DMS53 (cell line): ENCODE measurements at places on chromosomes 4 and X.

GRCh38 chrX:107014936-107015335 lies 14.9 kb upstream of the MORC4 start:
- DNase-seq: no peak

- no peak for DNase-seq
These were observed 457.8 kb downstream of the TRAM1L1 start for GRCh38 chr4:116627545-116627944.

DNA sequence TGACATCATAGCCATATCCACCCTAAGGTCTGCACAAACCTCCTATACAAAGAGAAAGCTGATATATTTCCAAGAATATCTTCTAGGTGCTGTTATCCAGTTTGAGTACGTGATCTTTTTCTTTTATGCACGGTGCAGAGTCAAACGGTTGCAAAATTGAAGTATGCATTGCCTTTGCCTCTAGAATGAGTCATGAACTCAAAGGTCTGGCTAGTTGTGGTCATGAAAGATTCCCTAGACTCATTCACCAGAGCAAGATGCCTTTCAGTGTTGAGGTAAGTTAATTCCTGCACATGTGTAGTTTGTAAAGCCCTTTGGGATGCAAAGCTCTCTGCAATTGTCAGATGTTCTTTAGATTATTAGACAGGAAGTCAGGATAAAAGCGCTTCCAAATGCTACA lies 704.4 kb downstream of the PCDH19 start:
- no peak for DNase-seq

GRCh38 chr4:67755974-67756373 lies 1.8 kb upstream of the GNRHR start:
- no peak for DNase-seq

GRCh38 chr4:102447413-102447812 lies 53.7 kb upstream of the NFKB1 start:
- DNase-seq: no peak

GRCh38 chrX:55451626-55451989 lies 319 bp upstream of the MAGEH1 start:
- DNase-seq: no peak

DNA sequence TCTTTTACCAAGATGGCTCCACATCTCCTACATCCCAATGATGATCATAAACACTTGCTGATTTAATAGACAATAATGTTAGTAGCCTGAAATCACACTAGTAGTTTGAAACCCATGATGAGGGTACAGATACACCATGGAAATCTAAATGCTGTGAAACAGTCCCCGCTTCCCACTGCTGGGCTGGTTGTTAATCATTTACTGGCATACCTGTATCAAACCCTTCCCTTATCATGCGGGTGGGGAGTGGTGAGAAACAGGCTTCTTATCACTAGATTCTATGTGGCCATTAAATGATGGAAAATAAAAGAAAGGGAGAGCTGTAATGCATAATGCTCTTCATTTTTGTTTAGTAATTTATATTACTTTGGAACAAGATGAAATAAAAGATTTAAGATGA lies 21.9 kb downstream of the MAOA start:
- peak; percentile 68 for DNase-seq

DNA sequence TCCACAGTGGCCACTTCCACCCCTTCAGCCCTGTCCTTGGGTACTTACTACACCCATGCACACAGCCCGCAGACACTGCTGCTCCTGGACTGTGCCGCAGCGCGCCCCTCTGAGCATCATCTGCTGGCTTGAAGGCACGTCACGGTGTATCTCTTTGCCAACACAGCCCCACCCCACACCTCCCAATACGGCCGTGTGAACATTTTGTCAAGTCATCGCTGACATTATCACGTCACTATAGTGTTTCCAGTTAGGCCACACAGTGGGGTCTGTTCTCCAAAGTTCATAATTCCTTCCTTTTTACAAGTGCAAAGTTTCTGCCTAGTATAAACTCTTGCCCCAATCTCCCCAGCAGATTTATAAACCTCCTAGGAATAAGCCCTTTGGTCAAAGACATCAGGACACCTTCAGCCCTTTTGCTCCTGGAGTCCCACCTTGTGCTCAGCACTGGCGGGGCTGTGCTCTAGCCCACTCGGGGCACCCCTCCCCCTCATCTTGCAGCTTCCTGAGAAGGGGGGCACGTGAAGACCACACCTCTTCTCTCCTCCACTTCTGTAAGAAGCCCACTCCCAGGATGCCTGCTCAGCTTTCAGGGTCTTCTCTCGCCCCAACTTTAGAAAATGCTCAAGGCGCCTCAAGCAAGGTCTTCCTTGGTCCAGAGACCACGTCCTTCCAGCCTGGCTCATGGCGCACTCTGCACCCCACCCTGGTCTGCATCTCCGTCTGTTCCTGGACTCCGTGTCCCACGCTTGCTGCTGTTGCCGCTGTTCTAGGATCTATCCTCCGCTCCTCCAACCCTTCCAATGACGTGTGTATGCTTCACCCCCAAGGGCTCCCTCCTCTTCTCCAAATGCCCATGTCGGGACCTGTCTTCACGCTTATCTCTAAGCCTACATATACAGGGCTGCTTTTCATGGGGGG lies 7.2 kb downstream of the FAM53A start:
- DNase-seq: no peak

GRCh38 chr4:115711575-115711974 lies 598.2 kb upstream of the NDST4 start:
- DNase-seq: no peak

DNA sequence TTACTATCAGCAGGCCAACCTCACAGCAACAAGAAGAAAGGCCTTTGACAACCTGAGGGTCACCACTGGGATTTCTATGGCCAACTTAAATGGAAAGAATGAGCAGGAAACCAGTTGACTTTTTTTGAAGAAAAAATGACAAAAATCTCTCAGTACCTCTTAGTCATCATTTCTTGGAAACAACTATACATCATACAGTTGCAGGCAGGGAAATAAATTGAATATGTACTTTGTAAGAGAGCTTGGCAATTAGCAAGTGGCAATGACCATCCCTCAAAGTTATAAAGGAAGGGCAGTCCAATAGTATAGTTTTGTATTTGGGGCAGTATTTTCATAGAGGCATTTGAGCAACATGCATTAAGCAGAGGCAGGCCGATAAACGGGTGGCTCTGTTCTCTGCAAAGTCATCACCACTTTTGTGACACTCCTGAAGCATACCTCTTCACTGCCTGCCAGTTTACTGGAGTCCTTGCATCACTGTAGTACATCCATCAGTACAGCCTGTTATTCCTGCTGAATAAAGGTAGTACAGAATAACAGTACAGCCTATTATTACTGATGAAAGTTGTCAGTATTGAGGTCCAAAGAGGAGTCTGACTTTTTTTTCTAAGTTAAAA lies 83.3 kb upstream of the AMELX start:
- DNase-seq: no peak

DNA sequence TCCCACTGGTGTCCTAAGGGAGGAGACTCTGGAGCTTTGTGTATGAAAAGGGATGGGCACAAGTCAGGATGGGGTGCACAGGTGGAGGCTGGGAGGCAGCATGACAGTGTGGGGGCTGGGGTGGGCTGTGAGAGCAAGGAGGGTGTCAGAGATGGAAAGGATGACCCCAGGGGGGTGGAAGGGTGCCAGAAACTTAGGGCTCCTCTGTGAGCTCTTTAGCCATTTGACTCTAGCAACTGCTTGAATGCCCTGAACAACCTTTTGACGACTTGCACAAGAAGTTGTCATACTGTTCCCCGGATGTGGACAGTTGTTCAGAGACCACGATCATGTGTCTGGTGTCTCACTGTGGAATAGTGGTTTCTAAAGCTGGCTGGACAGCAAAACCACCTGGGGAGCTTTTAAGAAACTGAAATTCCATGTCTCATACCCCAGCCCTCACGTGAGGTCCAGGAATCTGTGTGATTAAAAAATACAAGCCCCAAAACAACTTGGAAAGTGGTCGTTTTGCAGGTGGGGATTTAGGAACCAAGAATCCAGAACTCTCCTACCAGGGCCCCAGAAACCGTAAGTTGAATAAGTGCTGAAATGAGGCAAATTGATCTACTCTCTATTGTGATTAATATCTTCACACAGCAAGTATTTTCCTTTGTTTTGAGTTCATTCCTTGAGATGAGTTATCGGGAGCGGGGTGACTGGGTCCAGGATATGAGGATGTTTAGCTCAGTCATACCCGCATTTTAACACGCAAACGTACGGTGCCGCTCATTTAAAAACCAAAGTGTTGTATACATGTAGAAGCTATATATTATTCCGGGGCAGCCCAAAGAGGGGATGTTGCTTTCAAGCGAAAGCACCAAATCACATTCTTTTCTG lies 3.4 kb downstream of the RHOH start:
- DNase-seq: peak; percentile 39

DNA sequence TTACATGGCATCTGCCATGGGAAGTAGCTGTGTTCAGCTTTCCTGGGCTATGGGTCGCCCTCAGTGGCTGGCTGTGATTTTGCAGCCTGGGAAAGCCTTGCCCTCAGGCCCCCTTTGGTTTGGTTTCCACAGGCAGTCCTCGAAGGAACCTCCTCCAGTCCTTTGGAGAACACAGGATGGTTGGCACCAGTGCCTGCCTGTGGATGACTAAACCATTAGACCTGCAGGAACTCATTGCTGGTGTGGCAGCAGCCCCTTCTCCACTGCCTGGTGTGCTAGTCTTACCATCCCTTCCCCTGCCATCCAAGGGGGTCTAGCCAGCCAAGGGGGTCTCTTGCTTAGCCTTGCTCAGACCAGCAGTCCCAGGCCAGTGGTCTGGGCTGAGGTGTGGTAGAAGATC lies 71.4 kb upstream of the PJA1 start:
- DNase-seq: no peak

- DNase-seq: peak; percentile 7
These were observed 86.9 kb downstream of the MBNL3 start for GRCh38 chrX:132401935-132402334.

DNA sequence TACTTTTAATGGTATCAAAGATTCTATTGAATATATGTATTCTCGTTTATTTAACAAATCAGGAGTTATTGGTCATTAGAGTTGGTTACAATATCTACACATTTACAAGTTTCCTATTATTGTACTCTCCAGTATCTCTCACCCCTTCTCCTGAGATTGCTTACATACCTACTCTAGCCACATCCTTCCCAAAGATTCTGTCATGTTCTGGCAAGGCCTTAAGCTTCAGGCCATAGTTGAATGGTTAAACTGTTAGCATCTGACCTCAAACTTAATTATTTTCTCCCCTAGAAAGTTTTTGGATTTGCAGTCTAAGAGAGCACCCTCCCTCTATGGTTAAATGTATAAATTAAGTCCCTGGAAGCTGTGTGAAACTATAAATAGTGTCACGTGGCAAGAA lies 784.2 kb downstream of the GLUD2 start:
- no peak for DNase-seq

DNA sequence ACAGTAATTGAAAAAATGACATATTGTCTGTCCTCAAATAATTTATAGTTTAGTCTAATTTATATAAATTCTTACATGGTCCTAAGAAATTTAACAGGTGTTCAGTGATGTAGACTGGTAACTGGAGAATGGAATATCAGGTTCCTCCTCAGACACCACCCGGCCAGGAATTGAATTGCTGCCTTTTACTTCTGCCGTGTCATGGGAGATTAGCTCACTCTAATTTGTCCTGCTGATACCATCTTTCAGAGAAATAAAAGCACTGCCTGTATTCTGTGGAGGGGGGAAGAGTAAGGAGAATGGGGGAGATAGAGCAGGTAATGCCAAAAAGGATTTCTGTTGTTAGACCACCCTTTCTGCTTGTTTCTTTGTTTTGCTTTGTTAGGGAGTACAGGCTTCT lies 125.2 kb upstream of the KLHL4 start:
- no peak for DNase-seq

GRCh38 chr4:87414816-87415215 lies 7.6 kb upstream of the NUDT9 start:
- no peak for DNase-seq

GRCh38 chr4:183940864-183941263 lies 35.8 kb downstream of the STOX2 start:
- no peak for DNase-seq

DNA sequence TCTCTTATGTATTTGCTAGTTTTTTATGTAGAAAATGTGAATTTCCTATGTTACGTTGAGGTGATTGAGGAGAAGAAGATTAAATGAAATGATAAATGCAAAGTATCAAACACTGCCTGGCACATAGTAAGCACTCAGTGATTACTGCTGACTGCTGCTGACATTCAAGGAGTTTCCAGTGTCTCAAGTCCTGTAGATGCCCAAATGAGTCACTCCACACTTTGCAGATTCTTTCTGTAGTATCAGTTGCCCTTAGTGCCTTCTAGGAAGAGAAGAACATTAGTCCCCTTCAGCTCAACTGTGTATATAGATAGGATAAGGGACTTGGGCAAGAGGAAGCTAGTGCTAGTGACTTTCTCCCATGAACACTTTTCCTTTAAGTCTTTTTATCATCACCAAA lies 240.5 kb upstream of the TEX13A start:
- DNase-seq: no peak

GRCh38 chrX:75156531-75156945 lies 455 bp upstream of the ABCB7 start:
- DNase-seq: peak; percentile 38

DNA sequence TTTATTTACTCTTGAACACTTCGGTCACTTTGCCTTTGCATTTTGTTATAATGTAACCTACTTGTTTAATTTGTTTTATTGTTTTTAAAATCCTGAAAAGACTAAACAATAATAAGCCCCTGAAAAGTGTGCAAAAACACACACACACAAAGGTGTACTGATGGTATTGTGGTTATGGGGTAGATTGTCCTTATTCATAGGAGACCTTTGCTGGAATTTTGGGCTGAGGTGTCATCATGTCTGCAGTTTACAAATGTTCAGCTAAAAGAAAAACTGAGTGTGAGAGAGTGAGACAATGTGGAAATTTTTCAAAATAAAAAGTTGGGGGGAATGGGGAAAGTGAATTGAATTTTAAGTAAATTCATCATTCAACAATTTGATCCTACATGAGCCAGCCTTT lies 174.9 kb downstream of the QDPR start:
- no peak for DNase-seq

DNA sequence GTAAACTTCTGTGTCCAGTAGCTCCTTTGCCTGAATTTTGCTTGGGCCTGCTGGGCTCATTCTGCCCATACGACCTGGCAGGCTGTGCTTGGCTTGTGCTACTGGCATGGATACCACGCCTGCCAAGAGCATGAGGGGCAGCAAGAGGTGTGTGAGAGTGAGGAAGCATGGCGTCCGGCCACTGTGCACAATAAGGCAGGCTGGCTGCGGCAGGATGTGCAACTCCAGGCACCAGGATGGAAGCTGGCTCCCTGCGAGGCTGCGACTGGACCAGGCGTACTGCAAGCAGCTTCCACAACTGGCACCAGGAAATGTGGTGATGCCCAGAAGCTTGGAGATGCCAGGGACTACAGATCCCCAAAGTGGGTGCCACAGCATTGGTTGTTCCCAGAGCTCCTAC lies 709.3 kb downstream of the PCDH18 start:
- DNase-seq: no peak

- DNase-seq: no peak
These were observed 172.6 kb downstream of the ACTRT1 start for GRCh38 chrX:127879585-127879984.
